Activated naive CD8-positive, alpha-beta T cell treated with anti-CD3 and anti-CD28 coated beads for 36 hours (primary cell): ENCODE measurements at places on chromosomes 4 and X. TPM values are rescaled to one million over a fixed set of nuclear protein-coding genes. Genes with fewer than 3 reads are reported as not detected.

DNA sequence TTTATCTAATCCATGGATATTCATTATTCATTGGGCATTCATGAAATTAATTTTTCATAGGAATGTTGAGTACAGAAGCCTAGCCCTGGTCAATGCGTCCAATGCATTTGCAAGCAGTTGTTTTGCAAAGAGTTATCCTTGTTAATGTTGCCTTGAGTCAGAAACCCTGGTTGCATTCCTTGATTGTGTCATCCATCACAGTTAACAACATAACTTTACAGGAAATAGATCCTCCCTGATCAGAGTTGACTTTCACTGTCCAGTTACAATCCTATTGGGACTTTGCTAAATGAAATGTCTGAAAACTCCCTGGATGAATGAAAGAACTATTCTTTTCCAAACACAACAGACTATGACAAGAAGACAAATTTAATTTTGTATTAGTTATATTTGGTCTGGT, 924.3 kb upstream of the SLIT2 start:
- DNase-seq, result no peak

DNA sequence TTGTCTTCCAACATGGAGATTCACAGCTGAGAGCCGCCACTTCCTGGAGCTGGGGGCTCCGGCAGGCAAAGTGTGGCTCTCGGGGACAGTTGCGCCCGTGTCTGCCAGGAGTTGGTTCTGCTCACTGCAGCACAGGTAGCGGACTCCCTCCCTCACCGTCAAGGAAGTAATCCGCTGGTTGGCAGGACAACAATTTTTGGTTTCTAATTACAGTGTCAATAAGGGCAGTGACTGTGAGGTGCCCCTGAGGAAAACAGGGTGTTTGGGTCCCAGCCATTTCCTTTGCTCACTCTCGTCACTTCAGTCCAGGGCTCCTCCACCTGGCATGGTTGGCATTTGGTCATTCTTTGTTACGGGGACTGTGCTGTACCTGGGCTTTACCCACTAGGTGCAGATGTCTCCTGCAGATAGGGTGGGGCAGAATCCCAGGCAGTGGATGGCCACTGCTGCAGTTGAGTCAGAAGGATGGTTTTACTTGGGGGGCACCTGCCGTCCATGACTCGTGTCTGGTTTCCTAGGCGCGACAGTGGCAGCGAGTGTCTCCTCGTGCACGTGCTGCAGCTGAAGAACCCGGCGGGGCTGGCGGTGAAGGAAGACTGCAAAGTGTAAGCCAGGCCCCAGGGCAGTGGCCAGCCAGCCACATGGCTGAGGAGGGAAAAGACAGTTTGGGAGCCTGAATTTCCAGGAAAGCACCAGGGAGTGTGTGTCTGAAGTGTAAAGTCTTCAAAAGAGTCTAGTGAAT, 32.1 kb upstream of the CLCN4 start:
- DNase-seq, result no peak

DNA sequence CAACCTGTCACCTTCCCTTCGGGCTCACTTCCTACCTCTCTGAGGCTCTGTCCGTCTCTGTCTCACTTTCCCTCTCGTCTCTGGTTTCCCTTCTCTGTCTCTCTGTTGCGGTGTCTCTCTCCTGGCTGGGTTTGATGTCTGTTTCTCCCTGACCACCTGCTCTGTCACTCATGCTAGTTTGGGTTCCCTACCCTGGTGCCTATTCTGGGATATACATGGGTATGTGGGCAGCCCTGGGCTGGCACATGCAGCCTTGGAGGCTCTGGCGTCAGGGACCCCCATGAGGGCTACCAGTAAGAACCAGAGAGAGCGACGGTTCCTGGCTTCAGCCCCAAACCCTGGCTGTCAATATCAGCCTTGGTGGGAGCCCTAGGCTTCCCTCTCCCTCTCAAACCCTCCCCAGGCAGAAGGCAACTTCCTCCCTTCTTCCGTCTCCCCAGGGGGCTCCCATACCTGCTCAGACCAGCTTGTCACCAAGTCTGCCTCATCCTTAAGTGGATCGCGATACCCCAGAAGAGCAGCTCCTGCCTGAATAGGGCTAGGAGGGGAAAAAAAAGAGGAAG, 314 bp downstream of the DNASE1L1 start:
- DNase-seq, result no peak

- DNase-seq, result no peak
These were observed 15.4 kb downstream of the NHS start for GRCh38 chrX:17390419-17390850.

- no peak for DNase-seq
These were observed 841.9 kb upstream of the HS3ST1 start for GRCh38 chr4:12270546-12270945.

The F9 gene
- total RNA-seq, result not detected

The KLHL4 gene
- not detected for total RNA-seq

The F8A3 gene
- total RNA-seq, result 8.2 TPM
